ENCODE measurements at places on chromosomes 12 and 14.

DNA sequence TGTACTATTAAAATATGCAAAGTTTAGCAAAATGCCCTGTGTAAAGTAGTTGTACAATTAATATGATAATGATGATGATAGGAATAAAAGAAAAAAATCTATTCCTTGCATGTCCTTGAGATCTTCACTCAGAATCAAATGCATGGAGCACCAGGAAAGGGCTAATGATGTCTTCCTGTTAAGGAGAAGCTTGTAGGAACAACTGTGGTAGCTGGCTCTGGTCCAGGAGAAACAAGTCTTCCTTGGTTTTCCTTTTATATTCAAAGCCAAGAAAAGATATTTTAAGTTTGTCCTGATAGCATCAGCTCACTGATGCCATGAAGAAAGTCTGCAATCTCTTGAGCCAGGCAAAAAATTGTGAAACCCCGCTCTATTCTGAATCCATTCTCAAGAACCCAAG, 138.9 kb downstream of the PIK3C2G start:
- ATAC-seq: no peak

DNA sequence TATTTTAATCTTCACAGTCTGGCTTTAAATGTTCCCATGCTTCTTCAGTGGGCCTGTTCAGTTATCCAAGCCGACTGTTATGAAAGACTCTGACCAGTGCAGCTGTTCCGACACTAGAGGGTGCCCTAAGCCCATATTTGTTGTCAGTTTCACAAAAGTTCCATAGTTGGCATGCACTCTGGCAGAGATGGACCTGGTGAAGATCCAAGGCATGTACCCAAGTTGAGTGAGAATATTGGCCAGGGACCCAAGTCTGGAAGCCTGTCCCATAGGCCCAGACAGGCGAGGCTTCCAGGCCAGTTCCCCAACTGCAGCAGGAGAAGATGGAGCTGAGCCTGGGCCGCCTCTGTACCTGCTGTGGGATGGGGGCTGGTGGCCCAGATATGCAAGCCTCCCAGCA, 27.4 kb upstream of the GUCY2C start:
- ATAC-seq: peak; percentile 22

DNA sequence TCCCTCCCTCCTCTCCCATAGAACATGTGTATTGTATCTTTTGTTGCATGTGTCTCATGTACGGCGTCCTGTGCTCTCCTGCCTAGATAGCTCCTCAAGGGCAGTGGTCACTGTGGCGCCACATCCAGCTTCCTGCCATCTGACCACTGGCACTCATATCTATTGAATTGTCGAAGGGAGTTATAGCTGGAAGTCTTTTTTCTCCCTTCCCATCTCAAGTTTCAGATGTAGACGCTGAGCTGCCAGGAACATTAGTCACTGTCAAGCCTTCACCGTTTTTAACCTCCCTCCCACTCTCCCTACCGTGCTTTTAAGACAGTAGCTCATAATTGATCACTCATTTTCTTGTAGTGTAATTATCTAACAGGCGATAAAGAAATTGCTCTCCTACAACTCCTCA, 33.0 kb downstream of the MTHFD1 start:
- ATAC-seq: no peak

DNA sequence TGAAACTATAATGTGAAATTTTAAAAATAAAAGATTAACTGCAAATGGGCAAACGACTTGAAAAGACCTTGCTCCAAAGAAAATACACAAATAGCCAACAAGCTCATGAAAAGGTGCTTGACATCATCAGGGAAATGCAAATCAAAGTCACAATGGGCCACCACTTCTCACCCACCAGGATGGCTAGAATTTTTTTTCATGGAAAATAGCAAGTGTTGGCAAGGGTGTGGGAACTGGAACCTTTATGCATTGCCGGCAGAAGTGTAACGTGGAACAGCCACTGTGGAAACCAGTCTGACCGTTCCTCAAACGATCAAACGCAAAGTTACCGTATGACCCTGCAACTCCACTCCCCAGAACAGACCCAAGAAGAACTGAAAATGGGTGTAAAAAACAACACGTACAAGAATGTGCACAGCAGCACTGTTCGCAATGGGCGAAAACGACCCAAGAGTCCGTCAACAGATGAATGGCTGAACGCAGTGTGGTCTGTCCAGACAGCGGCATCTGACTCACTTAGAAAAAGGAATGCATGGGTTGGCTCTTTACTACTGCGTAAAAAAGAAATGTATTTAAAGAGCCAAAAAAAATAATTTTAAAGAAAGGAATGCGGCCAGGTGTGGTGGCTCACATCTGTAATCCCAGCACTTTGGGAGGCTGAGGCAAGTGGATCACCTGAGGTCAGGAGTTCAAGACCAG, 40.2 kb downstream of the SCARB1 start:
- ATAC-seq: no peak

- no peak for ATAC-seq
Measured at GRCh38 chr12:122226366-122227125, 694 bp upstream of the DIABLO start.

DNA sequence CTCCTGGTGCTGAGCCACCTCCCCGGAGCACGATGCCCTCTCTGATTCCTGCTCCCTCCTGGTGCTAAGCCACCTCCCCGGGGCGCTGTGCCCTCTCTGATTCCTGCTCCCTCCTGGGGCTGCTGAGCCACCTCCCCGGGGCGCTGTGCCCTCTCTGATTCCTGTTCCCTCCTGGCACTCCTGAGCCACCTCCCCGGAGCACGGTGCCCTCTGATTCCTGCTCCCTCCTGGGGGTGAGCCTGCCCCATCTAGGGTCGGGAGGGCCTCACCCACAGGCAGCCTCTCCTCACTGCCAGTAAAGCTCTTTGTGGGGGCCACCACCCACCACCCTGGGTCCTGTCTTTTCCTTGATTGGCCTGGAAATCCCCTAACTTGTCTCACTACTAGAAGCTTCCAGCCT, 327.6 kb upstream of the SFSWAP start:
- no peak for ATAC-seq

DNA sequence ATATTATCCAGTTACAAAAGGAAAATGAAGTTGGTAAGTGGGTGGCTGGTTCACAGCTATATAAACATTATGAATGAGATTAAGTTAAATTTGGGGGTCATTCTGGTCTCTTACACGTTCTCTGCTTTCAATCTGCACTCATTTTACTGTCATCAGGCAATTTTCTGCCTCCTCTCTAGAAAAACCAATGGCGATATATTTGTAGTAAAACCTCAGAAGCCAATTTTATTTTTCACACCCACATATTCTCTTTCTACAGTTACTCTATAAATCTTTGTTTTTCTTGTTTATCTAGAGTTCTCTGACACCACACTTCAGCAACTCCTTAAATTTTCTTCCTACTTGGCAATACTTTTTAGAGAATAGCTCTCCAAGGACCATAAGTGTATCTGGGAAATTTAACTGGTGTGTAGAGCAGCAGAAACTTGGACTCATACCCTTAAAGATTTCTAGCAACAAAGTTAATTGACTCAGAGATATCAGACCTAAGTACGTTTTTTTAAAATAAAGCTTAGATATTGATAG, 926.9 kb downstream of the TMTC2 start:
- no peak for ATAC-seq

All from gastroesophageal sphincter (tissue), 4 donors.